ENCODE measurements at places on chromosomes 4 and X.

DNA sequence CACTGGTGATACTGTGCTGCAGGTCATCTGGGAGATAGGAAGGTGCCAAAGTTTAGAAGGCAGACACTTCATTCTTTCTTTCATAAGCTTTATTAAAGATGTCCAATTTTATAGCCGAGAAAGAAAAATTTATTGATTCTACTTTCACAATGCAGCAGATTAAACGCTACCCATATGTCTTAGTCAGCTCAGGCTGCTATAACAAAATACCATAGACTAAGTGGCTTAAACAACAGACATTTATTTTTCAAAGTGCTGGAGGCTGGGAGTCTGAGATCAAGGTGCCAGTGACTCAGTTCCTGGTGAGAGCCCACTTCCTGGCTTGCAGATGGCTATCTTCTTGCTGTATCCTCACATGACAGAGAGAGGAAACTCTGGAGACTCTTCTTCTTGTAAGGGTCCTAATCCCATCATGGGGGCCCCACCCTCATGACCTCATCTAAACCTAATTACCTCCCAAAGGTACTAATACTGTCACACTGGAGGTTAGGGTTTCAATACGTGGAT lies 33.4 kb upstream of the KLHL34 start:
- no peak overlapping the region for H3K27ac ChIP-seq
- no peak overlapping the region for H3K4me3 ChIP-seq
- no peaks in the 10 kb centered on the region for H3K4me1 ChIP-seq
- no peak for DNase-seq
- H3K36me3 ChIP-seq: no peaks in the 10 kb centered on the region

DNA sequence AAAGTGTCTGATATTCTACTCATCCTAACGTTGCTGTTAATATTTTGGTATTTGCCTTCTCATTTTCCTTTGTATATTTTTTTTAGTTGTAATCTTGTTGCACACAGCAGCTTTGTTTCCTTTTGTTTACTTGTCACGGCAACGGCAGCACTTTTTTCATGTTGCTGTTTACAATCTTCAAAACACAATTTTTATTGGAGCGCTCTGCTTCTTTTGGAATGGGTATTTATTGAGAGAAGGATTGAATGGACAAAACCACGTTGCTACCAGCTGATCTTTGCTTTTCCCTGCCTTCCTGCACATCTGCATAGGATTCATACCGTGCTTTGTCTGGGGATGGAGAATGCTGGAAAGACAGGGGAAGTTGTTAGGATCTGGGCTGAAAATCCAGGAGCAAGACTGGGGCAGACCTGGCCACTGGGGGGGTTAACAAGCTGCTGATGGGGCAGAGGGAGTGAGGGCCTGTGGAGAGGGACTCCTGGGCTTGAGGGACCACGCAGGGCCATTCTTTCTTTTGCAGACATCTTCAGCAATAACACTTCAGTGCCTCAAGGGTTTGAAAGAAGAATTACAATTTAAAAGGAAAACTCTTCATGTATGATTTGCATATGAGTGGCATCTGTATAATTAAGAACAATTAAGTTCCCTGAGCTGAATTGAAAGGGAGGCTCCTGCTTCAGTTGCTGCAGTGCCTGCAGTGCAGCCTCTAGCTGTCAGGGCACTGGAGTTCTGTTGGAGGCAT lies 69.8 kb downstream of the TMEM131L start:
- DNase-seq: no peak
- H3K36me3 ChIP-seq: peaks cover 23% of the 10 kb centered on the region
- peak overlapping the region; percentile 59 for H3K27ac ChIP-seq
- no peak overlapping the region for H3K4me3 ChIP-seq
- no peaks in the 10 kb centered on the region for H3K27me3 ChIP-seq
- peaks cover 67% of the 10 kb centered on the region for H3K4me1 ChIP-seq

DNA sequence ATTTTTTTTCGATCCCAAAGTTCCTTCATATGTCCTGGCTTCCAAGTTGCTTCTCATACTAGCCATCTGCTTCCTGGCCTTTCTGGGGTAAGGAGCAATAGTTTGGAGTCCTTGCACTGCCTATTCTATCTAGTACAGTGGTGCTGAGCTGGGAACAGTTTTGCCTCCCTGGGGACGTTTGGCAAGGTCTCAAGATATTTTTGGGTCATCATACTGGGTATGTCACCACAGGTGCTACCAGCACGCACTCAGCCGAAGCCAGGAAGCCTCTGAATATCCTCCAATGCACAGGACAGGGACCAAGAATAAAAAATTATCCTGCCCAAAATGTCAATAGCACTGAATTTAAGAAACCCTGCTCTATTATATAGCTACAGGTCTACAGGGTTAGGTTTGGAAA lies 35.4 kb upstream of the TMSB15B start:
- H3K4me3 ChIP-seq: no peak overlapping the region
- no peaks in the 10 kb centered on the region for H3K36me3 ChIP-seq

DNA sequence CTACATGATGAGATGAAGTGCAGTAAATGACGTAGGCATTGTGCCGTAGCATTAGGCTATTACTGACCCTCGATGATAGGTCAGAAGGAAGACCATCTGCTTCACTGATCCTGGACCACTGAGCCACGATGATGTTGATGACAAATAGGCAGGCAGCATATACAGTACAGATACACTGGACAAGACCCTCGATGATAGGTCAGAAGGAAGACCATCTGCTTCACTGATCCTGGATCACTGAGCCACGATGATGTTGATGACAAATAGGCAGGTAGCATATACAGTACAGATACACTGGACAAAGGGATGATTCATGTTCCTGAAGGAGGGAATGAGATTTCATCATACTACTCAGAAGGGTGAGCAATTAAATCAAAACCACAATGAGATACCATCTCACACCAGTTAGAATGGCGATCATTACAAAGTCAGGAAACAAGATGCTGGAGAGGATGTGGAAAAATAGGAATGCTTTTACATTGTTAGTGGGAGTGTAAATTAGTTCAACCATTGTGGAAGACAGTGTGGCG lies 50.9 kb downstream of the BEND4 start:
- DNase-seq: no peak
- H3K27me3 ChIP-seq: no peaks in the 10 kb centered on the region
- H3K27ac ChIP-seq: no peak overlapping the region
- no peaks in the 10 kb centered on the region for H3K4me1 ChIP-seq

- peaks cover 31% of the 10 kb centered on the region for H3K4me1 ChIP-seq
- H3K36me3 ChIP-seq: peaks cover 21% of the 10 kb centered on the region
- peak; percentile 33 for DNase-seq
- peak overlapping the region; percentile 75 for H3K4me3 ChIP-seq
Observed at GRCh38 chr4:2961811-2962441, 1.3 kb downstream of the NOP14 start.

DNA sequence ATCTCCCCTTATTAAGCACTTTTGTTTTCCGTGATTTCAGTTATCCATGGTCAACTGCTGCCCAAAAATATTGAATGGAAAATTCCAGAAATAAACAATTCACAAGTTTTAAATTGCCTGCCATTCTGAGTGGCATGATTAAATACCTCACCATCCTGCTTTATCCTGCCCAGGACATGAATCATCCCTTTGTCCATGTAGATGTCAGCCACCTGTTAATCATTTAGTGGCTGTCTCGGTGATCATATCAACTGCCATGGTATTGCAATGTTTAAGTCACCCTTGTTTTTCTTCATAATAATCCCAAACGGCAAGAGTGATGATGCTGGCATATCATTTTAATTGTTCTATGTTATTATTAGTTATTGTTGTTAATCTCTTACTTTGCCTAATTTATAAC lies 79.8 kb upstream of the LHFPL1 start:
- H3K27me3 ChIP-seq: no peaks in the 10 kb centered on the region
- no peaks in the 10 kb centered on the region for H3K4me1 ChIP-seq
- no peak overlapping the region for H3K27ac ChIP-seq

DNA sequence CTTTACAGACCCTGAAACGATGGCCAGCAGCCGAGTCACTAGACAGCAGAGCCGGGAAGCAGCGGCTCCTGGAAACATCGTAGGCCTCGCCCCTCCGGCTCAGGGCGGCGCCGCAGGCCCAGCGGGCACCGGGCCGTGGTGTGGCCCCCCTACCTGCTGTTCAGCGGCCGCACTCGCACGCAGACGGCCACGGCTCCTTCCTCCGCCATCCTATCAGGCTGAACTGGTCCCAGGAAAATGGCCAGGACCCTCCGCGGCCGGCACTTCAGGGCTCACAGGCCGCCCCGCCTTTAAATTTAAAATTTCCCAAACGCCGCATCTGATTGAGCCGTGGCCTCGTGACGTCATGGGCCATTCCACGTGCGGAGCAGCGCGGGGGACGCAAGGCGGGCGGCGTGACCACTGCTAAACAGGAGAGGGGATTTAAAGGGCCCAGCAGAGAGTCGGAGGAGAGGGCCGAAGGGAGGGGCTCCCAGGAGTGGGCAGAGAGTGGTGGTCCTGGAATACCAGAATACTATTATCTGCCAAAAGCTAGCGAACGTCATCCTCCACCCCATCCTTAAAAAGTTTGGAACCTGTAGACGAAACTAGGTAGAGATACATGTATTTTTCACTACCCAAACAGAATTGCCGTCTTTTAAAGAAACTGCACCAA lies at the start of gene CENPE:
TSS of gene CENPE (minus strand) at position 233 of the 655 bp plus-strand sequence. CDS start at position 209, 24 bp downstream.
- peak; percentile 81 for DNase-seq
- peaks cover 3% of the 10 kb centered on the region for H3K27me3 ChIP-seq
- peaks cover 3% of the 10 kb centered on the region for H3K4me1 ChIP-seq
- H3K27ac ChIP-seq: peak within 1 kb of the TSS; percentile 88
- peak within 1 kb of the TSS; percentile 79 for H3K4me3 ChIP-seq

DNA sequence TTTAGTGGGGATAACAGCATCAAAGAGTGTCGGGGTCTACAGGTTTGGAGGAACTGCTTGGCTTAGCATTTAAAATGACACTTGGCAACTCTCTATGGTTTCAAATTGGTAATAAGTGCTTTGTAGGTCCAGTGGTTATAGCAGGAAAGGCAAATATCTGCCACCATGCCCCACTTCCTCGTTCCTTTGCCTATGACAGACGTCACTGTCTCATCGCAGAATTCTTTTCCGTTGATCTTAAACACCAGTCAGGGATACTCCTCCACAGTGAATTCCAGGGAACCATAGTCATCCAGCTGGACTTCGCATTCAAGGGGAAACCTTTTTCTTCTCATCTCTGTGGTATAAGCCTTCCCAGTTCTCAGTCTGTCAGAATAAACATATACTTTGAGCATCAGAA lies 319.1 kb downstream of the GPAT3 start:
- H3K4me3 ChIP-seq: no peak overlapping the region
- no peak overlapping the region for H3K27ac ChIP-seq
- no peaks in the 10 kb centered on the region for H3K36me3 ChIP-seq
- DNase-seq: no peak
- H3K4me1 ChIP-seq: no peaks in the 10 kb centered on the region

- H3K4me1 ChIP-seq: no peaks in the 10 kb centered on the region
- no peaks in the 10 kb centered on the region for H3K27me3 ChIP-seq
- DNase-seq: no peak
- no peak overlapping the region for H3K4me3 ChIP-seq
Observed at GRCh38 chrX:132086672-132087071, 41.1 kb downstream of the FRMD7 start.

DNA sequence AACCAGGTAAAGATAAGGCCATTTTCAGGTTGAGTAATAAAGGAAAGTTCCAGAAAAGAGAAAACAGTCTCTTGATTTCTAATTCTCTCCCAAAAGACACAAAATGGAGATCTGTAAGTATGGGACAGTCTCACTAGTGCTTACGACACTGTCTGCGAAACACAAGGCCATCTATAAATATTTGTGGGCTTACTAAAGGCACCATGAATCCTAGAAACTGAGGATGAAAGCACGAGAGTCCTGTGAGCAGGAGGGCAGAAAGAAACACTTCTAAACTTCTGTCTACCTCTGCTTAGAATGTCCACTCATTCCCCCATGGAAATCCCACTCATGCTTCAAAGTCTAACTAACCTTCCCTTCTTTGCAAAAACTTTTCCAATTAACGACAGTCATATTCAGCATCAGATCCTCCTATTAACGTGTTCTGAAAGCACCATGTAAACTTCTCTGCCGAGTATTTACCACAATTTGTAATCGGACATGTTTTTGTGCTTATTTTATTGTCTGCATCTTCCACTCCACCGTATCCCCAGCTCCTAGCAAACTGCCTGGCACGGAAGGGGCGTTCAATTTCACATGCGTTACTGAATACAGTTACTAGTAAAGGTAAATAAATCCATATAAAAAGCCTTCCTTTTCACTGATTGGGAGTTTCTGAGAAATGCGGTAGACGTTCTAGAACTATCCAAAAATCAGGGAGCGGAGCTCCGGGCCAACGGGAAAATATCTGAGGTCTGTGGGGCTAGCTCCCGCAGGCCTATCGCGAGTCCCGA lies 665 bp downstream of the PSMD10 start:
- H3K36me3 ChIP-seq: peaks cover 10% of the 10 kb centered on the region
- DNase-seq: no peak
- H3K4me1 ChIP-seq: peaks cover 4% of the 10 kb centered on the region
- H3K27ac ChIP-seq: peak overlapping the region; percentile 83
- H3K4me3 ChIP-seq: peak overlapping the region; percentile 77
- no peaks in the 10 kb centered on the region for H3K27me3 ChIP-seq

- no peak within 1 kb of the TSS for H3K4me3 ChIP-seq
- no peaks in the 10 kb centered on the region for H3K27me3 ChIP-seq
- H3K27ac ChIP-seq: no peak within 1 kb of the TSS
- no peak for DNase-seq
Observed at GRCh38 chr4:70225824-70226223, at the start of gene FDCSP. Gene FDCSP (plus strand): TSS chr4:70226124. CDS start chr4:70231195, 5,071 bp downstream.
